ENCODE measurements at places on chromosomes 1 and 21.

GRCh38 chr1:228513236-228513900 is 26.2 kb downstream of the RNF187 start:
- peak; percentile 56 for DNase-seq

GRCh38 chr1:178192686-178193085 is 98.8 kb downstream of the RASAL2 start:
- DNase-seq = no peak

GRCh38 chr1:117967477-117967876 is 37.9 kb downstream of the WDR3 start:
- DNase-seq = no peak

DNA sequence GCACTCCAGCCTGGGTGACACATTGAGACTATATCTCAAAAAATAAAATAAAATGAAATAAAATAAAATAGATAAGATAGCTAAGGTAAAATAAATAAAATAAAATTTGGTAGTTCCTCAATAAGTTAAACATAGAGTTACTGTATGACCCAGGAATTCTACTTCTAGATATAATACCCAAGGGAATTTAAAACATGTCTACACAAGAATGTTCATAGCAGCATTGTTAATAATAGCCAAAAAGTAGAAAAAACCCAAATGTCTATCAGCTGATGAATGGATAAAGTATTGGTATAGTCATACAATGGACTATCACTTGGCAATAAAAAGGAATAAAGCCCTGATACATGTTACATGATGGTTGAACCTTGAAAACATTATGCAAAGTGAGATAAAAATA is 47.8 kb downstream of the CEP350 start:
- DNase-seq = no peak

- no peak for DNase-seq
These were observed 49.8 kb downstream of the KCNT2 start for GRCh38 chr1:196558411-196558810.

DNA sequence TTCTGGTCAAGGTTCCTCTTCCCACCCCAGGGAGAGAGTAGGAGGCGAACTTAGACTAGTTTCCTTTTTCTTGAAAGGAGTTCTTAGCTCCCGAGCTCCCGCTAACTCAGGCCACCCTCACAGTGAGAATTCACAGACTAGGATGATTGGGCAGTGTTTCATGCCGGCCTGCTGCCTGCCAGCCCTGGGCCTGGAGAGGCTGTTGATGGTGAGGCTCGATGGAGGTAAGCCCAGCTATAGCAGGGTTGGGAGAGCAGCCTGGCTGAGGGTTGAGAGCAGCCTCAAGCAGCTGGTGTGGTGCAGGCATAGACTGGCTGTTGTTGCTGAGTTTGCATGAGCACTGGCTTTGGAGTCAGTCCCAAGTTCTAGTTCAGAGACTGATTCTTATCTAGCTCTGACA is 274.4 kb downstream of the MATN1 start:
- peak; percentile 60 for DNase-seq

- peak; percentile 76 for DNase-seq
These were observed 51.8 kb upstream of the H6PD start for GRCh38 chr1:9182784-9183257.

DNA sequence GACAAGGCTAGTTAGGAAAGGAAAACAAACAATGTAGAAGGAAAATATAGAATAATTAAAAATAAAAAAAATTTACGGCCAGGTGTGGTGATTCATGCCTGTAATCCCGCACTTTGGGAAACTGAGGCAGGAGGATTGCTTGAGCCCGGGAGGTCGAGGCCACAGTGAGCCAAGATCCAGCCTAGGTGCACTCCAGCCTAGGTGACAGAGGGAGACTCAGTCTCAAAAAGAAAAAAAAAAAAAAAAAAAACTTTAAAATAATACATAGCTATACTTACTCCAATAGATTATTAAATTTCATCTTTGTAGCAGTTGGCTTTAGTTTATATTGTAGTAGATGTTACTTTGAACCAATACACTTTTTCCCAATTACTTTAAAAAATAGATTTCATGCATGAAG is 32.0 kb downstream of the LIN9 start:
- DNase-seq = no peak

GRCh38 chr1:45205011-45205909 is 1.1 kb downstream of the ZSWIM5 start:
- peak; percentile 77 for DNase-seq

- DNase-seq = peak; percentile 61
These were observed 220.1 kb upstream of the VAMP3 start for GRCh38 chr1:7550981-7551380.

- DNase-seq = no peak
These were observed 24.8 kb upstream of the CITED4 start for GRCh38 chr1:40887012-40887378.

DNA sequence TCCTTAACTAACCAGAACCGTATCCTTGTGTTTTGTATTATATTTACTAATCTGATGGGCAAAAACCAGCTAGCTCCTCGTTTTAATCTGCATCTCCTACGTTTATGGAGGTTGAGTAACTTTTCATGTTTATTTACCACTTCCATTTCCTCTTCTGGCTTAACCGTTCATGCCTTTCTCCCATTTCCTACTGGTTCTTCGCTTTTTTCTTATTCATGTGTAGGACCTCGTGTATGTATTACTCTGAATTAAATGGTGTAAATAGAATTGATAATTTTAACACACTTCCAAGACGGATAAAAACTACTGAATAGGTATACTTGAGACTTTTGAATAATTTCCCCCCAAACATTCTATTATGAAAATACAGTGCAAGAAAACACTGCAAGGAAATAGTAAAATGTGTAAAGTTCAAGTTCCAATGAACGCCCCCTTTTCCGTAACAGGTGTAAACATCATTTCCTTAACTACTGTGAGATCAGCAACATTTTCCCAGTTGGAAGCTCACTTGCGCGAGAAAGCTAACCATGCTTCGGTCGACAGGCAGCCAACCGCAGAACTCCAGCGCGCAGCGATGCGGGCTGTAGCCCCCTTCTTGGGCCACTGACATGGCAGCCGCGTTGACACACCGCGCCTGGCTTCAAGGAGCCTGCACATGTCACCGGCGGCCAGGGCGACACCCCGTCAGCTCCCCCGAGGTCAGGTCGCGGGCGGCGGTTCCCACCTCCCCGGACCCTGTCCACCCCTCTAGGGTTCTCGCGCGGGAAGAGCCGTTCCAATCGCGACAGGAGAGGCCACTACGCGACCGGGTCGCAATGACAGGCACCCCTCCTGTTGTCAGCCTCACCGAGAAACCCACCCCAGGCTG is 816 bp downstream of the EDEM3 start:
- DNase-seq = peak; percentile 94

DNA sequence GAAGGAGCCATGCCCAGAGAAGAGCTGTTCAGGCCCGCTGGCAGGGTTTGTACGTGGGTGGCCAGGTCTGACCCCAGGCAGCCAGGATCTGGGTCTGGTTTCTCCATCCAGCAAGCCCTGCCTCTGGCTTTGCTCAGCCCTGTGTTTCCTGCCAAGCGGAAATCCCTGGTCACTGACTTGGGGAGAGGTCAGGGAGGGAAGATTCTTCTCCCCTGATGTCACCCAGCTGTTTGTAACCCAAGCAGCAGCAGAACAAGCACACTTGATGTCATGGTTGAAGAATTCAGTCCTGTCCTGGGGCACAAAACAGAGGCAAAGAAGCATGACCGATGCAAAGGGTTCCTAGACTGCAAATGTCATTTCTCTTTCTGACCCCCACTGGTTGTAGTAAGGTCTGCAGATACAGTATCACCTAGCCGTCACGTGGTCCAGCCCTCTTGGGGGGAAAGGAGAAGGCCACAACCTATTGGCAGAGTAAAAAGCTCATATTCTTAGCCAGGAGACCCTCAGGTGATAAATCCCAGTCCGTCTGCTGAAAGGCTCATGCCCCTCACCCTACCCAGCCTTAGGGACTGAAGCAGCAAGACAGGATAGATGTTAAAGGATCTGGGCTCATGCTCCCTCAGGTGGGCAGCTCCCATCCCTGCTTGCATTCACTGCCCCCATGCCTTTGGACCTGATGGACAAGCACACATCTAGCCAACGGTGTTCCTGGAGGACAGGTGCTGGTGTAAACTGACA is 120.9 kb downstream of the SYT2 start:
- no peak for DNase-seq

- DNase-seq = no peak
These were observed 463.9 kb upstream of the LRRC7 start for GRCh38 chr1:69103705-69104385.

DNA sequence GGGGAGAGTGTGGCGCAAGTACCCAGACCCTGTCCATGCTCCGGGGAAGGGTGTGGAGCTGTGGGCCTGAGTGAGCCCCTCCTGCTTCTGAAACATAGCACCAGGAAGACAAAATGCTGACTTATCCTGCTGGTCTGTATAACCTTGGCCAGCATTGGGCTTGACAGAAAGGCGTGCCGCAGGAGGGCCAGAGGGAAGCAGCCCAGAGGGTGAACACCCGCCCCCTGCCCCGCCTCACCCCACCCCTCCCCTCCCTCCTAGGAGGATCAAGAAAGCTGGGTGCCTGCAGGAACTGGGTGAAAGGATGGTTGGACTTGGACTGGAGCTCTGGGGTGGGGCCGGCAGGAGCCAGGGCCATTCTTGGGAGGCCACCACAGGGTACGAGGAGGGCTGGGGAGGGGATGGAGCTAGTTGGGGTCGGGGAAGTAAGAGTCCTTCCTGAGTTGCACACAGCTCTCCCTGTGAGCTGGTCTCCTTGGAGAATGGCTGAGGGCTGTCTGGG is 27.1 kb downstream of the PTPRF start:
- no peak for DNase-seq

DNA sequence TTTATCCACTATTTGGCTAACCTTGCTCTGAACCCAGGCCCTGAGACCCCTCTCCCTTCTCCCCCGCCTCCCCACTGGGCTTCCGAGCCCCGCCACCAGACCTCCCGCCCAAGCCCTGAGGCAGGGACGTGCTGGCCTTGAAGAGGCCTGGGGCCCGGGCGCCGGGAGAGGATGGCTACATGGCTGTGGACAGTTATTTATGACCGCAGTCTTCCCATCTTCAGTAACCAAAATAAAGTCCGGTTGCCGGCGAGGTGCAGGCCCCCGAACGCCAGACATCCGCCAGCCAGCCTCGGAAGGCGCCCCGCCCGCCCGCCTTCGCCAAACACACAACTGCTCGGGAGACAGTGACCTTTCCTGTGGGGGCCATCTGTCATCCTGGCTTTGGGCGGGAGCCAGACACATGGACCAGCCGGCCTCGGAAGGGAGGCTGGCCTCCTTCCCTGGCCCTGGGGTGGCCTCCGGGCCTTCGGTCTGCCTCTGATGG is 69.0 kb downstream of the DHRS3 start:
- no peak for DNase-seq

- DNase-seq = peak; percentile 88
These were observed 41.2 kb downstream of the RRAGC start for GRCh38 chr1:38818175-38818976.

GRCh38 chr1:167512046-167512654 is 6.2 kb downstream of the CD247 start:
- no peak for DNase-seq

- DNase-seq = peak; percentile 20
These were observed 189.6 kb downstream of the KAZN start for GRCh38 chr1:14788080-14788479.

DNA sequence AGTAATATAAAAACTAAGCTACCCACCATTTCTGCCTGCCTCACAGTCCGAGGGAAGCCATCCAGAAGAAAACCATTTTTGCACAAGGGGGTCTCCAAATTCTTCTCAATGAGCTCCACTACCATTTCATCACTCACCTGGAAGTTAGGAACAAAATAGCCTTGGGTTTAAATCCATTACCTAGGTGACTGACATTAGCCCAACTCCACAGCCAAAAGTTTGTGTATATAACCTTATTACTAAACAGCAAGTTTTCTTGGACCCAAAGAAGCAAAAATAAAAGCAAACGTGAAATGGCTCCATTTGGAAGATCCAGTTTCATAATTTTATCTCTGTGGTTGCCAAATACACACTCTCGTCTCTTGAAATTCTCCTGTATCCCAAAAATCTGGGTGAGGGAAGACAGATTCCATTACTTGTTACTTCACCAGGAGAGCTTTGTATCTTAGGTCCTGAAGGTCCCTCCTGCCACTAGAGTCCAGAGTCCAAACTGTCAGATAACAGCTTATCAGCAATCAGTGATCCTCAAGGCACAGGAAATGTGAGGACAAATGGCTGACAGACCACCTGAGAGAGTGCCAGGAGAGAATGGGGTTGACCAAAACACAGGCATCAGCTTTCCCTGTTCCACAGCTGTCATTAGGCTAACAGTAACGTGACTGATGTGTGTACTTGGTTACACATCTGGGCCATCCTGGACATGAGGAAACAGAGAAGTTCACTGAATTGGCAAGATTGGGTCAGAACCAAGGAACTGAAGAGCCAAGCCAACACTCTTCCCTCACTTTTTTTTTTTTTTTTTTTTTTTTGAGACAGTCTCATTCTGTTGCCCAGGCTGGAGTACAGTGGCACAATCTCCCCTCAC is 14.9 kb downstream of the AK2 start:
- DNase-seq = no peak

DNA sequence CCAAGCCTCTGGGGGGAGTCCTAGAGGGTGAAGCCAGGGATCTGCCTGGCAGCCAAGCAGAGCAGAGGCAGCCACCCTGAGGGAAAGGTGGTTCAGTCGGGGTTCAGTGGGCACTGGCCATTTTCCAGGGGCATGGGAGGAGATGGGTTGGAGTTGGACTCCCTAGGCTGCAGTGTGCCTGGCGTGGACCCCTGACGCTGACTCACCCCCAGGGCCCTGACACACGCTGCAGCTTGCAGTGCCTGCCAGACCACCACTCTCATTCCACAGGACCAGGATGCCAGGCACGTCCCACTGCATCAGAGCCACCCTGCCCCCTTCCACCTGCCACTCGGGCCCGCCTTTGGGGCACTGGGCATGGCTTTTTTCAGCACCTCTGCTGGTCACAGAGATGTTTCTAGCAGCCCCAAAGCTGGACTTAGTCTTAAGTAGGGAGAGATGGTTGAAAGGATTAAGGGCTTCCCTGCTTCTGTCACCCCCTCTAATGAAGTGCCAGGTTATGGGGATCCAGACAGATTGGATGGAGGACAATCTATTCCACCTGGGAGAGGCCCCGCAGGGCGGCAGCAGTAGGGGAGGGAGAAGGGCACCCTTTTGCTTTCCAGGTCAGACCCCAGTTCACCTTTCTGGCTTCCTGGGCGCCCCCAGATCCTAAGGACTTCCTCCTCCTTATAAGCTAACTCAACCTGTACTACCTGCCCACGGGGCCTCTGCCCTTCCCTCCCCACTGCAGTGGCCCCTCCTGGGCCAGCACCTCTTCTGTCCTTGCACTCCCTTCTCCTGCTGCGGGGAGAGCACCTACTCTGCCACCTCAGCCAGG is 1.6 kb downstream of the SYT2 start:
- DNase-seq = peak; percentile 59

- DNase-seq = no peak
These were observed 152.1 kb upstream of the CAMK1G start for GRCh38 chr1:209431402-209431801.

GRCh38 chr1:208237241-208237640 is 6.9 kb downstream of the PLXNA2 start:
- no peak for DNase-seq
